Stimulated activated CD8-positive, alpha-beta memory T cell treated with anti-CD3 and anti-CD28 coated beads, Interleukin-12 subunit alpha, Interleukin-12 subunit beta, amount 100 ng/mL, for 4 hours (primary cell): ENCODE measurements at places on chromosomes 6 and 20.
A peak's percentile ranks its signal among the peaks of the same experiment; 100 is the strongest.

- DNase-seq = no peak
Measured at GRCh38 chr6:116392132-116393013, 21.6 kb downstream of the DSE start.

- DNase-seq = no peak
Measured at GRCh38 chr20:37396416-37397075, 50.6 kb downstream of the SRC start.

DNA sequence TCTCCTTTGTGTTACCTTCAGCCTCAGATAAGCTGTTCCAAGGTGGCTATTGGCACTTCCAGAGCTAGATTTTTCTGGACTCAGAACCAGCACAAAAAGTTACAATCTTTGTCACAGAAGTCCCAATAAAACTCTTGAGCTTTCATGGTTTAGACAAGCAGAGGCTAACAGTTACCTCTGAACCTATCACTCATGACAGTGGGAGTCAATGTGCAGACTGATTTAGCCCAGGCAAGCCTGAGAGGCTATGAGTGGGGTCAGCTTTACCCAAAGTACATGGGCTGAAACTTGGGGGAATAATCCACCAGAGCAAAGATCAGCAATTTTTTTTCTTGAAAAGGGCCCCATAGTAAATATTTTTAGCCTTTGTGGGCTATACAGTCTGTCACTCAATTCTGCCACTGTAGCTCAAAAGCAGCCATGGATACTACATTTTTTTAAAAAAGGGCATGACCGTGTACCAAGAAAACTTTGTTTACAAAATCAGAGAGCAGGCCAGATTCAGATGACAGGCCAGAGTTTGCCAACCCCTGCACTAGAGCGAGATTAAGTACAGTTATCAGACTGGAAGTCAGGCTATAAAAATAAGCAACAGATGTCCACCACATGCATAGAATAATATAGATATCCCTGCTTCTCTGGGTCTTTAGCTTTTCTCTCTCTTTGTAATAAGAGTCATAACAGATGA is 20.0 kb downstream of the CCN2 start:
- no peak for DNase-seq

GRCh38 chr20:7693761-7694160 is 246.5 kb downstream of the HAO1 start:
- DNase-seq = no peak

DNA sequence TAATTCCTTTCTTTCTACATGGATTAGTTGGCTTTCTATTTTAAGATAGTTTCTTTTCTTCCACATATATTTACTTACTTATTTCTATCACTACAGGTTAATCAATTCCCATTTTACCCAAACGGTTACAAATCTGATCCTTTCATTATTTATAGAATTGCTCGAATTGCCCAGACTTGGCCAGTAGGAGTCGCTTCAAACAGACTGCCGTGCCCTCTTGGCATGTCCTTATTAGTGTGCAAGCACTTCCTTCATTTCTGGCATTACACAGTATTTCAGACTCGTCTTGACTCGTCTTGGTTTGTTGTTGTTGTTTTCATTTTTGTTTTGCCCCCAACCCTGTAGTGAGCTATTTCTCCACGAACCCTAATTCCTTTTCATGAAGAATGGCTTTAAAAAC is 74.6 kb downstream of the SAMD3 start:
- DNase-seq = no peak

DNA sequence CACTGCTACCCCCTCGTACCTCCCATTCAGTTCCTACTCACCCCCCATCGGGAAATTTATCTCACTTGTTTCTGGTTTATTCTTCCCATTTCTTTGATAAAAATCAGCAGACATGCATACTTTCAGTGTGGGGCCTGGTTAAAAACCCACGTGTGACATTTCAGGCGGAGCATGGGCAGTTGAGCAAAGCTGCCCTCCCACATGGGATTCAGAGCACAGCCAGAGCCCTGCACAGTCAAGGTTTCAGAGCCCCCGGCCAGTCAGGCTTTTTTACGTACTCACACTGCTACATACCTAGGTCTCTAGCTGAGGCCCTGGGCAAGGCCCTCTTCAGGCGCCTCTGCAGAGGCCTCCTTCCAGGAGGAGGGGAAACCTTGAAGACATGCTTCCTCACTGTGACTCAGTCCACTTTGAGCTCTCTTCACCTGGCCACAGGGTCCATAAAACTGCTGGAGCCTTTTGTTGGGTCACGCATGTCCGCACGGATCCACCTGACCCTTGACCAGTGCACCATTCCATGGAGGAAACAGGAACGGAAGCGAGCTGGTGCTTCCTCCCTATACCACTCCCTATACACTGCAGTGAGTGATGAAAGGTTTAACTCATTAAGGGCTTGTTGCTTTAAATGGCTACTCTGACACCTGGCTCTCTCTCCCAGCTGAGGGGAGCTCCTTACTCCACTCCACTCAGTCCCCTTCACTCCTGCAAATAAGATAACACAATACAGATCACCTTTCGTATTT is 713.3 kb downstream of the PRKN start:
- DNase-seq = no peak

- no peak for DNase-seq
Measured at GRCh38 chr20:63084563-63084927, 77.8 kb upstream of the BHLHE23 start.

DNA sequence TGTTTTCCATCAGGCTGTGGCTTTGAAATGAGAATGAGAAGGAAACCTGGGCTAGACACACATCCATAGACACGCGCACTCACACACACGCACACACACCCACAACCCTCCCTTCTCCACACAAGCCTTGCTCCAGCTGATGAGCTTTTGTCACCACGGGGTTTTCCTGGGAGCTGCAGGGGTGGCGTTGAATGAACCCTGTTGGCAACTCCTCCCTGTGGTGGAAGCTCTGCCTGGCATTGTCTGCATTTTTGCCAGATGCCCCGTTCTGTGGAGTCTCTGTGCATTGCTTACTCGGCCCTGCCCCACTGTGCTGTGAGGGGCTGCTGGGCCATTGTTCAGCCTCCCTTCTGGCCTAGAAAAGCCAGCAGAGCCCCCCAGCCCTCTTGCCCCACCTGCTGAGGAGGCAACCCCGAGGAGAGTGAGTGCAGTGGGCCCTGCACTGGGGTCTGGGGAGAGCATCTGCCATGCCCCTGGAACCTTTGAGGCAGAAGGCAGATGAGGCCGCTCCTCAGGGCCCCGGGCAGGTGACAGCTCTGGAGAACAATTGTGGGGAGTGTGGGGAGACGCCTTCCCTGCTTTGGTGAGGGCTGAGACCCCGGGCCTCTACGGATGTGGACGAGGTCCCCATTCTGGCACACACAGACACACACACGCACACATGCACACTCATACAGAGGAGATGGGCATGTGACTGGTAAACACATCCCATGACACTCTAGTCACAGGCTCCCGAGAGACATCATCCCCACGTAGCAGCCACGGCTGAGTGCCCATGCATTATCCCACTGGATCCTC is 9.9 kb downstream of the ADIG start:
- DNase-seq = no peak

GRCh38 chr6:110761371-110761770 is 53.9 kb downstream of the CDK19 start:
- DNase-seq = no peak

GRCh38 chr6:39196673-39197091 is 32.6 kb downstream of the KCNK5 start:
- DNase-seq = no peak

GRCh38 chr20:35953387-35954199 is 709 bp downstream of the SCAND1 start:
- peak; percentile 41 for DNase-seq

DNA sequence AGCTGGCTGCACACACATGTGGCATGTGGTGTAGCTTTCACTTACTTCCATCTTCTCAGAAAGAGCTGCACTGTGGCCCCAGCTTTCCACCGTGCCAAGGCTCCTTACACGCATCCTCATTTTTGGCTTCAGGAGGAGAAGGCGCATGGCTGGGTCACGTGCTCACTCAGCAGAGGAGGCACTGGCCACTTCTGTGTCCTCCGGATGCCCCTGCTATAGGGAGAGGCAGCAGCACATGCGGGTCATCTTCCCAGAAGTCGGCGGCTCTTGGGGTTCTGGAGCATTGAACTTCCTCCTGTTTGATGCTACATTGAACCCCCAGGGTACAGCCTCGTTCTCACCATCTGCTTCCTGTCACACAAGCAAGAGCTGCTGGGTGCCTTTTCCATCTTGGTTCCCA is 111.3 kb downstream of the FAM120B start:
- DNase-seq = no peak

DNA sequence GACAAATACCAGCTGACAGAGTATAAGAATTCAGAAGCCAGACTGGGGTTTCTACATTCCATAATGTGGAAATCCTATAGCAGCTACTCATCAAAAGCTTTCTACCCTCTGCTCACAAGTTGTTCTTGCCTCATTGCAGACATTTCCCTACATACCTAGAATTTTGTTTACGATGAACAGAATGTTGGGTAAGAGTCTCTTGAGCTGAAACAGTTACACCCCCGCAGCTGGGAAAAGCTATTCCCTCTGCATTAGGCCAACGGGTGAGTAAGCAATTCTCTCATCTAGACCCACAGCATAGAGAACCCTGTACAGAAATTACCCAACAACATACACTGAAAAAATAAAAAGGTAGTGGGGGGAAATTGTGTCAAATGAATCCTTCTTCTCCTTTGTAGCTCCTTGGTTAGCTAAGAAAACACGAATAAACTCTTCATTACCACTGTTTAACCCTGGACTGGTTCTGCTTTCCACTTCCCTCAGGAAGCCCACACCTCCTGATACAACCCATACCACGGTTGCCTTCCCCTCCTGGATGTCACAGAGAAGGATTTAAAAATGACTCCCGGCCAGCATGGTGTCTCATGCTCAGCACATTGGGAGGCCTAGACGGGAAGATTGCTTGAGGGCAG is 215.0 kb upstream of the SHLD1 start:
- no peak for DNase-seq

DNA sequence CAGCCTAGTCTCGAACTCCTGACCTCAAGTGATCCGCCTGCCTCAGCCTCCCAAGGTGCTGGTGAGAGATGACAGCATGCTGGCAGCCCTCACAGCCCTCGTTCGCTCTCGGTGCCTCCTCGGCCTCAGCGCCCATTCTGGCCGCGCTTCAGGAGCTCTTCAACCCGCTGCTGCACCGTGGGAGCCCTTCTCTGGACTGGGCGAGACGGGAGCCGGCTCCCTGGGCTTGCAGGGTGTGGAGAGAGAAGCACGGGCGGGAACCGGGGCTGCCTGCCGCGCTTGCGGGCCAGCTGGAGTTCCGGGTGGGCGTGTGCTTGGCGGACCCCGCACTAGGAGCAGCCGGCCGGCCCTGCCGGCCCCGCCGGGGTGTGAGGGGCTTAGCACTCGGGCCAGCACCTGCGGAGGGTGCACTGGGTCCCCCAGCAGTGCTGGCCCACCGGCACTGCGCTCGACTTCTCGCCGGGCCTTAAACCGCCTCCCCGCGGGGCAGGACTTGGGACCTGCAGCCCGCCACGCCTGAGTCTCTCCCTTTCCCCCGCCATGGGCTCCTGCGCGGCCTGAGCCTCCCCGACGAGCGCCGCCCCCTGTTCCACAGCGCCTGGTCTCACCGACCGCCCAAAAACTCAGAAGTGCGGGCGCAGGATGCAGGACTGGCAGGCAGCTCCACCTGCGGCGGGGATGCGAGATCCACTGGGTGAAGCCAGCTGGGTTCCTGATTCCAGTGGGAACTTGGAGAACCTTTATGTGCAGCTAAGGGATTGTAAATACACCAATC is 31.5 kb upstream of the RANBP9 start:
- DNase-seq = no peak

DNA sequence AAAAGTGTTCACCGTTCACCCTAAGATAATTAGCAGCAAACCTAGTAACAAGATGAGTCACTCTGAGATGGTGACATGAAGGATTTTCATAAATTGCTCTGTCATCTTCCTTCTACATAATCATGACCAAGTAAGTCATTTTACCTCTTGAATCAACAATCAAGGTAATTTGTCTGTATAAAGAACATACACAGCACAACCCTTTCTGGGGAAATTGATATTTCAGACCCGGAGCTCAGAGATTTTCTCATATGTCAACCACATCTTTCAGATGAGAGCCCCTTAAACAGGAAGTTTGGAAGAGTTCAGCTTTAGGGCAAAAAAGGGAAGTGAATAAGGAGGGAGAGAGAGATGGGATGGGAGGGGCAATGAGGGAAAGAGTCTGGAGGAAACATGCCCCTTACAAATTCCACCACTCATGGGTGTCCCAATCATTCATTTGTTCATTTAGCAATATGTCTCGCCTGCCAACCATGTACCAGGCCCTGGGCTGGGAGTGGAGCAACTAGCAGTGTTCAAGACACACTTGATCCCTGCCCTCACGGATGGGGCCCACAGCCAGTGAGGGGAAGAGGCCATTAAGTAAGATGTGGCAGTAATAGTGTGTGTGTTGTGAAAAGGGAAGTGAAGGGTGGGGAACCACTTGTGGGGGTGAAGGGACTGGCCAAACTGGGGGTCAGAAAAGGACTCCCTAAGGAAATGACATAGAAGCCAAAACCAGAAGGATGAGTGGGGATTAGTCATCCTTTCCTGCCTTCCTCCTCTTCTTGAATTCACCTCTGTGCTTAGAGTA is 190.9 kb downstream of the MAFB start:
- no peak for DNase-seq

- no peak for DNase-seq
Measured at GRCh38 chr6:64034291-64034690, 398.7 kb downstream of the PHF3 start.

DNA sequence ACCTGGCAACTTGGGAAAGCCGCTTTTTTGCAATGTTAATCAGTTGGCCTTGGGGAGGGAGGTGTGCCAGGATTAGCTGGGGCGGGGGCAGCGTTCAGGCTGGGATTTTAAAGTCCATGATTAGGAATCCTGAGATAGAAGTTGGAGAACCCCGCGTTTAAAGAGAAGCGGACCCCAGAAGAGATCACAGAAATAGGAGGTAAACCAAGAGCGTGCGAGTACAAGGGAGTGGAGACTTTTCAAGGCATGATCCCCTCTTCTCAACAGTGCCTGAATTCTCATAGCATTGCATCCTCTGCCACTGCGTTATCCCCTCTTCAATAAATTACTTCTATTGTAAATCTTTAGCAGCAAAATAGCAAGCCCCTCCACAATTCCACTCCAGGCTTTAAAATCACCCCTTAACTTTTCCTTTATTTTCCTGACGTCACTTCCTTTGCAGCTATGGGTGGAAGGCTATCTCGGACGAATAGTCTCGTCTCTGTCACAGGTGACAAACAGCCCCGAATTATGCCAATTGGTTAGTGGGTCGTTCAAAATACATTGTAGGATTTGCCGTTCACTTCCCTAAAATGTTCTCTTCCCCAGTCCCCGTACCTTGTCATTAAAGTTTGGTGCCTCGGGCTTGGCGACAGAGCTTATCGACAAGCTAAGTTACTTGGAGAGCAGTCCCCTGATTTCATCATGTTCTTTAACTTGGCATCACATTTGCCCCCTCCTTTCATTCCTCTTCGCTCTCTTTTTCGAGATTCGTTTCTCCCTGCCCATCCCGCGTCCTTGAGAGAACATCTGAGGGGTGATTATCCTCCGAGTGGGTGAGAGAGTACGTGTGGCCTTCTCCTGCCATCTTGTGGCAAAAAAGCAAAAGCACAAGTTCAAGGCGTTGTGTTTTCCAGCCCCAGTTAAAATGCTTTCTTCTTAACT is 17.1 kb downstream of the OR2B2 start:
- no peak for DNase-seq
